Mammary epithelial cell (primary cell): ENCODE measurements at places on chromosomes 12 and 14. TPM values are rescaled to one million over a fixed set of nuclear protein-coding genes. Genes with fewer than 3 reads are reported as not detected.
A peak's percentile ranks its signal among the peaks of the same experiment; 100 is the strongest.

- DNase-seq = no peak
Measured at GRCh38 chr12:120363274-120363855, 5.6 kb downstream of the MSI1 start.

DNA sequence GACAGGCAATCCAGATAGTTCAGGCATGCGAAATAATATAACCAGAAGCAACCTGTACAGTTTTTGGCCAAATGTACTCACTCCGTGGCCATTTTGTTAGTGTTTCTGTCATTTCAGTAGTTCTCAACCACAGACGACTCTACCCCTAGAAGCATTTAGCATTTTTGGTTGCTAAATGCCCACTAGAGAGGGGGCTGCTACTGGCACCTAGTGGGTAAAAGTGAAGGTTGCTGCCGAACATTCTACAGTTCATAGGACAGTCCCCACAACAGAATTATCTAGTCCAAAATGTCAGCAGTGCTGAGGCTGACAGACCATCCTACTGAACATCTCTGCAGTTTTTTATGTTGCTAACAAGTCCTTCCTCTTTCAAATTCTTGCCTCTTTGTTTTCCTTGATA, 107.4 kb downstream of the TSHR start:
- DNase-seq = peak; percentile 1

GRCh38 chr12:94641283-94641682, 9.1 kb downstream of the TMCC3 start:
- DNase-seq = no peak

DNA sequence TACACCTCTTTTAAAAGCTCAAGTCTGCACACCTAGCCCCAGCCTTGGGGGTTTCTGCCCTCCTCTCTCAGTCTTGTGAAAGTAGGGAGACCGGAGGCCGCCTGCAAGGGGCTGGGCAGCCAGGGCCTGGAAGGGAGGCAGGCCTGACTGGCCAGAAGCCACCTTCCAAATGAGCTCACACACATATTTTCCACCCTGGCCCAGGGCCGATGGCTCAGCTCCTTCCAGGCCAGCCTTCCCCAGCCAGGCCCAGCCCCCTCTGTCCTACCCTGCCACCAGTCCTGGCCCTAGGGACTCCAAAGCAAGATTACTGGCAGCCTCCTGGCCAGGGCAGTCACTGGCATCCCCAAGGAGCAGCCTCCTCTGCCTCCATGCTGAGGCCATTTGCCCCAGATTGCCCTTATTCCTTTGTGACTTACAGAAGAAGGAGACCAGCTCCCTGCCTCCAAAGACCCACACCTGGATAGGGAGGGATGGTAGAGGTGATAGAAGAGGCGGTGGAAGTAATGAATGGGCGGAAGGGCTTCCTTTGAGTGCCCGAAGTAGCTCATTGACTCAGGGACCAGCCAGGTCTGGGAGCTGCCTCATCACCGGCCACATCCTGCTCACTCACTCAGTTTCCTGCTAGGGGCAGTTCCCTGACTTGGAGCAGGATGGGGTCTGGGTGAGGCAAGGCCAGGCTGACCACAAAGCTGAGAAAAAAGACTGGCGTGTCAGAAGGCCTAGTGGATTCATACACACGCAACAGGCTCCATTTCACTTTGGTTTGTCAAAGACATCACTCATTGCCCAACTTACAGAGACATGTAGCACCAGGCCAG, 14.8 kb downstream of the MMP14 start:
- DNase-seq = peak; percentile 99

DNA sequence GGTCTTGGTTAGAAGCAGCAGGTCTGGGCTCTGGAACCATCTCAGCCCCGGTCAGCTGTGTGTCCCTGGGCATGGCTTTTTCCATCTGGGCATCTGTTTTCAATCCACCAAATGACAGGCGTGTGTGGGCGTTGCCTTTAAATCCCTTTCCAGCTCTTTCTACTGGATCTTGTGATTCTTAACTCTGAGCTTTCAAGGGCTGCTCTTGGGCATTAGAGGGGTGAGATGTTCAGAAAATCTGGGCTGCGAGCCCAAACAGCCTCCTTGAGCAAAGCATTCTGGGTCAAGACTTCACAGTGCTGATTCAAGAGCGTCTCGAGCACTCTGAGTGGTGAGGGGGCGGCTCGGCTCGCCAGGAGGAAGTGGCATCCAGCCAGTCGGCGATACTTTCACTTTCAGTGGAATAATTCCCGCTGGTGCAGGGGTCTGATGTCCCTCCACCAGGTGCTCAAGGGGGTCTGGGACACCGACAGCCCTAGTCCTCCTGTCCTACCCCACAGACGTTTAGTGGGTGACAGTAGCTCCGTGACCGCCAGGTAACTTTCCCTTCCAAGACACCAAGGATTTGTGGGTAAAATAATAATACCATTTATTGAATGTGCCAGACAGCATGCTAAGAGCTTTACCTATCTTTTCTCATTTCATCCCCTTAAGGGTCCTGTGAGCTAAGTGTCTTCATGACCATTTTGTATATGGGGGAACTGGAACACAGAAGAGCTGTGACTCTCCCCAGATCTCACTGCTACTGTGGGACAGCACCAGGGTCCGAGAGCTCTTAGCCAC, 114.0 kb downstream of the PLXNC1 start:
- peak; percentile 63 for DNase-seq

DNA sequence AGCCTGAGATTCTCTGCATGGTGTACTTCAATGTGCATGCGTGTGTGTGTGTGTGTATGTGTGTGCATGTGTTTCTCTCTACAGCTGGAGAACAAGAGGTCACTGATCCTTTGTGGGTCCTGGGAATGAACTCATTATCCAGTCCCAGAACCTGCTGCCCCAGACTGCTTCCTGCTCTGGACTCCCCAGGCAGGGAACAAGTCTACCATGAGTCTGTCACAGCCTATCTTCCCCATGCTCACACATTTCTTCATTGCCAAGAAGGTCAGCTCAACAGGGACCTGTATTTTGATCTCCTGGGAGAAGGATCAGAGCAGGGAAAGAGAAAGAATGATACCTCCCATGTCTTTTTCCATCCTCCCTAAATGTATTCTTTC, 2.9 kb upstream of the AGAP2 start:
- DNase-seq = no peak

DNA sequence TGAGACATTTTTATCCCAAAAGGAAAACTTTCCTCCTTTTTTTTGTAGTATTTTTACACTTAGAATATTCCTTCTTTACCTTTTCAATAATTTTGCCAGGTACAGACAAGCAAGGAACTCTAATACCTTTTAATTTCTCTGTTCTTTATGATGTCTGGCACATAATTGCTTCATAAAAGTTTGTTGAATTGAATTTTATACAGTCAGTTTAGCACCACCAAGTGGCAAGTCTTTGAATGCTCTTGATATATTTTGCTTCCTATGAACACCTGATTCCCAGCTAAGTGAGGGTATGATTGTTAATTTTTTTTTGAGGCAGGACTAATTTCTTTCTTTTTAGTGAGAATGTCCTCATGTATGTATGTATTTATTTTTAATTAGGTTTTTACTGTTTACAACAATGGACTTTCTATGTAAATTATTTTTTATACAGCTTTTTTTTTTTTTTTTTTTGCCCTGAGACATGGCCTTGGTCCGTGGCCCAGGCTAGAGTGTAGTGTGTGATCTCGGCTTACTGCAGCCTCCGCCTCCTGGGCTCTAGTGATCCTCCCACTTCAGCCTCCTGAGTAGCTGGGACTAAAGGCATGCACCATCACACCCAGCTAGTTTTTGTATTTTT, 6.9 kb downstream of the TBC1D15 start:
- DNase-seq = peak; percentile 35

GRCh38 chr12:102745971-102746600, 171.0 kb downstream of the PAH start:
- no peak for DNase-seq

DNA sequence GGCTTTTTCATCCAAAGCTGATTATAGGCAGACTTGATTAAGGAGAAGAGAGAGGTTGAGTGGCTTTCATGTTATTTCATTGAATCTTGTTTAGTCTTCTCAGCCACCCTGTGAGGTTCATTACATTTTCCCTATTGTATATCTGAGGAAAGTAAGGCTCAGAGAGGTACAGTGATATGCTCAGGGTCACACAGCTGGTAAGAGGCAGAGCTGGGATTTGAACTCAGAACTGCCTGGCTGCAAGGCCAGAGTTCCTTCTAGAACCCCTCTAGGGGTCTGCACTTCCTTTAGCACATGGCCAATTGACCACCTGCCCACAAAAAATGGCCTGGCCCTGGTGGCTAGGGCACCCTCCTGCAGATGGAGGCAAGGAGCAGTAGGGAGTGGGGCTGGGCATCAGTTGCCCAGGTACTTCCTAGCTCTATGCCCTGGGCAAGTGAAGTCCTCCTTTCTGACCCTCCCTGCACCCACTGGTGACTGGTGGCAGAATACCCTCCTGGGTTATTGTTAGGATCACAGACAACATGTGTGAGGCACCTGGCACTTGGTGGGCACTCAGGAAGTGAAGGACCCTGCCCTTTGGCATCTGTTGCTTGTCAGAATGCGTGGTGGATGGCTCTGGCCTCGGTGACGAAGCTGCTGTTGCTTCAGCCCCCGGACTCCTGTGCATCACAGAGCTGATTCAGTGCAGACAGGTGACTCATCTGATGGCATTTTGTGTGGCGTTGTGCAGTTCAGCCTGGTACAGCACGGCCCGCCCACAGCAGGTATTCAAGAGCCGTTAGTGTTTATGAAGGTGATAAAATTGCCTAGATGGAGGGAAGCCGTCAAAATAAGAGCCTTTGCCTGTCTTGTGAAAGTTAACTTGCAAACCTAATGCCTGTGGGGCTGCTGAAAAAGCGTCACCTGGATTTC, 115.8 kb downstream of the SLC25A47 start:
- DNase-seq = peak; percentile 95

DNA sequence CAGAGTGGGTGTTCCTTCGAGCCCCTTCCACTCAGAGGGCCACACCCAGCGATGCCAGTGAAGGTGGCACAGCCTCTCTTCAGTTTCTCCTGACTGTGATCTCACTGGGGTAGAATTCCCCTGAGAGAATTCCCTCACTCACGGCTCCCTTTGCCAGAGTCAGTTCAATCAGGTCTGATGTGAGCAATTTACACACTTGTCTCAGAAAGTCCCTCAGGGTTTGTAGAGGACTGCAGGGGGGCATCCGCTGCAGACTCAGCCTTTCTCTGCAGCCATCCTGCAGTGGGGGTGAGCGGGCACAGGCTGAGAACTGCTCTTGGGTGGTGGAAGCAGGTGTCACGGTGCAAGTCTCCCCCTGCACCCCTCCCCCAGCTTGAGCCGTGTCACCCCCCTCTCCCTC, 205.4 kb upstream of the PRMT8 start:
- DNase-seq = no peak

DNA sequence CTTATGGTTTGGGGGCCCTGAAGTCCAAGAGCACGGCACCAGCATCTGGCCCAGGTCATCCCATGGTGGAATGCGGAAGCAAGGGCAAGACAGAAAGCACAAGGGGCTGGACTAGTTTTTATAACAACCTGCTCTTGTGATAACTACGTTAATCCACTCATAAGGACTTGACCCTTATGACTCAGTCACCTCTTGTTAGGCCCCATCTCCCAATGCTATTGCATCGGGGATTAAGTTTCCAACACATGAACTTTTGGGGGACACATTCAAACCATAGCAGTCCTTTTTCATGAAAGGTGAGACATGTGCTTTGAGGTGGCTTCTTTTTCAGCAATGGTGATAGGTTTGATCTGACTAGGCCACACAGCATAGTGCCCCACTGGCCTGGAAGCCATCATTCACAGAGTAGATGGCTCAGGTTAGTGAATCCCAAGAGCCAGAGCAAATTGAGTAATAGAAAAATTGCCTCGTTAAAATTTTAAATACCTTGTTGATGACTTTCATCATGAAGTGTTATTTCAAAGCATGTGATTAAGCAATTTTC, 12.1 kb downstream of the FRMD6 start:
- DNase-seq = no peak

- peak; percentile 40 for DNase-seq
Measured at GRCh38 chr12:27104546-27104945, 22.2 kb upstream of the C12orf71 start.

DNA sequence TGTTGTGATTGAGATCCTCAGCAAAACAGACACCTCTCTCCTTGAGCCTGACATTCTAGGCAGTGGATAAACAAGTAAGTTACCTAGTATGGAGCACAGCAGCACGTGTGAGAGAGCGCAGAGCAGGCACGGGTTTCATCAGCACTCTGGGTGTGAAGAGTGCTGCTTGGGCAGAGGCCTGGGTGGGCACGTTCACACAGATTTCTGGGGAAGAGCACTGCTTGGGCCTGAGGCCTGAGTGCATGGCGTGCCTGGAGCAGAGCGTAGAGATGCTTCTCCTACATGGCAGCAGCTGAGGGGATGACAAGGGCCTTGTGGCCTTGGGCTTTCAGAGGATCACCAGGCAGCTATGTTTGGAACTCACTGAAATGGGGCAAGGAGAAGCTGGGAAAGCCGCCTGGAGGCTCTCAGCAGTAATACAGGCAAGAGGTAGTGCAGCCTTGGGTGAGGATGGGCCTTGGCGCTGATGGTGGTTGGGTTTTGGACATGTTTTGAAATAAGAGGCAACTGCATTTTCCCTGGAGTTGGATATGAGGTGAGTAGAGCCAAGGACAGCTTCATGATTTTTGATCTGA, 17.6 kb downstream of the CKB start:
- DNase-seq = no peak

DNA sequence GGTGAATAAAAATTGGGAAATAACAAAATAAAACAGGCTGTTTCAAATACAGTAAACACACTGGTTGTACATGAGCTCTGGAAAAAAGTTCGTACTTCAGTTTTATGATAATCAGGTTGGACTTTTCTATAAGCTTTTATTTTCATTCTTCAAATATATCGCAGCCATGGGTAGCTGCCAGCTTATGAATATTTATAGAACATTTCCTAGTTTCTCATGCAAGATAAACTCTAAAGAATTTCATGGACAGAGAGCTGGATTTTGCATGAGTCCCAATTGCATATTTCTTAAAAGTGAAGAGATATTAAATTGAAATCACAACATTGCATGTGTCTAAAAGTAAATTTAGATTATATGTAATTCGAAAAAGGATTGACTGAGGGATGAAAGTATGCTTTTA, 827.6 kb downstream of the SLC6A15 start:
- DNase-seq = no peak

- DNase-seq = no peak
Measured at GRCh38 chr12:113571713-113572112, 100.0 kb upstream of the LHX5 start.

NOS1 gene
- total RNA-seq = not detected

LMNTD1 gene
- 0.33 and 0.83 TPM in 2 replicates for total RNA-seq

NRIP2 gene
- total RNA-seq = not detected in 2 replicates

MYH6 gene
- total RNA-seq = not detected in 2 replicates

FOXG1 gene
- total RNA-seq = not detected in 2 replicates

RPS6KL1 gene
- 1.6 and 1.7 TPM in 2 replicates for total RNA-seq
